ENCODE measurements at places on chromosomes 11 and 22.

- H3K36me3 ChIP-seq, result peaks cover 57% of the 10 kb centered on the region
- no peaks in the 10 kb centered on the region for H3K27me3 ChIP-seq
- peaks cover 27% of the 10 kb centered on the region for H3K4me1 ChIP-seq
- no peak overlapping the region for H3K27ac ChIP-seq
- no peak overlapping the region for H3K4me3 ChIP-seq
These were observed 33.9 kb downstream of the ARHGAP1 start for GRCh38 chr11:46666516-46666915.

DNA sequence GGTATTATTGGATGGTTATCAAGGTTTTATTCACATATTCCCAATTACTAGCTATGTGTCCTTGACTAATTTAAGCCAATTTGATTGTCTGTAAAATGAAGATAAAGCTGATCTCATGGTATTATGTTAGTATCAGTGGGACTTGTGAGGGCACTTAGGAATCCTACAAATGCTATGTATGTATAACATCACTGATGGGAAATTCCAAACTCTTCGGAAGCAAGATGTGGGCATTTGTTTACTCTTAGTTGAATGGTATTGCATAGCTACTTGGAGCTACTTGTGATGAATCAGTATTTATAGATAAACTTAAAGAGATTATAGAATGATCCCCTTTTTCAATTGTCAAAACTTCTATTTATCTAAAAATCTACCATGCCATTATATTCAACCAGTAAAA is 239.9 kb downstream of the CNTN5 start:
- no peak overlapping the region for H3K4me3 ChIP-seq
- H3K4me1 ChIP-seq, result no peaks in the 10 kb centered on the region
- H3K27ac ChIP-seq, result no peak overlapping the region
- DNase-seq, result no peak
- no peaks in the 10 kb centered on the region for H3K36me3 ChIP-seq
- H3K27me3 ChIP-seq, result no peaks in the 10 kb centered on the region

GRCh38 chr11:107882095-107882820 is 23.7 kb upstream of the SLC35F2 start:
- H3K4me1 ChIP-seq, result no peaks in the 10 kb centered on the region
- no peak overlapping the region for H3K27ac ChIP-seq
- no peak for DNase-seq
- H3K36me3 ChIP-seq, result no peaks in the 10 kb centered on the region
- H3K27me3 ChIP-seq, result no peaks in the 10 kb centered on the region

GRCh38 chr11:77147668-77148321 is 19.7 kb downstream of the MYO7A start:
- H3K4me3 ChIP-seq, result peak overlapping the region; percentile 26
- H3K4me1 ChIP-seq, result peaks cover 43% of the 10 kb centered on the region
- no peak overlapping the region for H3K27ac ChIP-seq
- no peaks in the 10 kb centered on the region for H3K36me3 ChIP-seq

- H3K36me3 ChIP-seq, result no peaks in the 10 kb centered on the region
- peaks cover 51% of the 10 kb centered on the region for H3K27me3 ChIP-seq
- DNase-seq, result peak; percentile 20
- no peaks in the 10 kb centered on the region for H3K4me1 ChIP-seq
These were observed at the start of gene PAMR1 for GRCh38 chr11:35525501-35526175. TSS of gene PAMR1 (minus strand) at chr11:35525616. CDS start at chr11:35525585, 31 bp downstream.

GRCh38 chr11:92744929-92745585 is 224.4 kb upstream of the MTNR1B start:
- no peak for DNase-seq
- no peak overlapping the region for H3K27ac ChIP-seq
- H3K4me3 ChIP-seq, result no peak overlapping the region

- no peak for DNase-seq
- H3K4me1 ChIP-seq, result peaks cover 9% of the 10 kb centered on the region
- H3K27me3 ChIP-seq, result no peaks in the 10 kb centered on the region
- peaks cover 54% of the 10 kb centered on the region for H3K36me3 ChIP-seq
- H3K4me3 ChIP-seq, result no peak overlapping the region
- no peak overlapping the region for H3K27ac ChIP-seq
These were observed 70.8 kb downstream of the MED15 start for GRCh38 chr22:20578192-20578591.

GRCh38 chr11:72723508-72723907 is 28.7 kb downstream of the ARAP1 start:
- H3K27me3 ChIP-seq, result no peaks in the 10 kb centered on the region
- no peak overlapping the region for H3K4me3 ChIP-seq
- peaks cover 22% of the 10 kb centered on the region for H3K36me3 ChIP-seq
- peaks cover 57% of the 10 kb centered on the region for H3K4me1 ChIP-seq

DNA sequence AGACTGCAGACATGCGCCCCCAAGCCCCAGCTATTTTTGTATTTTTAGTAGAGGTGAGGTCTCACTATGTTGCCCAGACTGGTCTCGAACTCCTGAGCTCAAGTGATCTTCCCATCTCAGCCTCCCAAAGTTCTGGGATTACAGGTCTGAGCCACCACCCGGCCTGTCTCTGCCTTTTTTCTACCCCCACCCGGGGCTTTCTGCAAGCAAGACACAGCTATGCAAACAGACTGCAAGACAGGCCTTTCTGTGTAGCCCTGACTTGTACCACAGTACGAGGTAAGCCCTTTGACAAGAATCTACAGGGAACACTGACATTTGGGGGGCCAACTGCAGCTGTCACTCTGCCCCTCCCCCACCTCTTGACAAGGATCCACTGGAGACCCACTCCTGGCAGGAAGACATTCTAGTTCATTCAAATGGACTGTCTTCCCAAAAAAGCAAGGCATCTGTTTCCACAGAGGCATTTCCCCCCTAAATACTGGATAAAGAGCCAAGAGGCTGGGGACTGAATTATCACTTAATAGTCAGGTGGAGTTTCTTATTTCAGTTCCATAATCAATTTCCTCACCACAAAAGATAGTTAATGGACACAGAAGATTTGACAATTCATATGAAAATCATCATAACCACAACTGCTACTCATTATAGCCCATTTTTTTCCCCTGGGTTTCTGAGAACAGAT is 118.2 kb downstream of the ABTB2 start:
- peaks cover 39% of the 10 kb centered on the region for H3K4me1 ChIP-seq
- H3K36me3 ChIP-seq, result no peaks in the 10 kb centered on the region
- no peaks in the 10 kb centered on the region for H3K27me3 ChIP-seq
- no peak overlapping the region for H3K4me3 ChIP-seq
- no peak for DNase-seq

DNA sequence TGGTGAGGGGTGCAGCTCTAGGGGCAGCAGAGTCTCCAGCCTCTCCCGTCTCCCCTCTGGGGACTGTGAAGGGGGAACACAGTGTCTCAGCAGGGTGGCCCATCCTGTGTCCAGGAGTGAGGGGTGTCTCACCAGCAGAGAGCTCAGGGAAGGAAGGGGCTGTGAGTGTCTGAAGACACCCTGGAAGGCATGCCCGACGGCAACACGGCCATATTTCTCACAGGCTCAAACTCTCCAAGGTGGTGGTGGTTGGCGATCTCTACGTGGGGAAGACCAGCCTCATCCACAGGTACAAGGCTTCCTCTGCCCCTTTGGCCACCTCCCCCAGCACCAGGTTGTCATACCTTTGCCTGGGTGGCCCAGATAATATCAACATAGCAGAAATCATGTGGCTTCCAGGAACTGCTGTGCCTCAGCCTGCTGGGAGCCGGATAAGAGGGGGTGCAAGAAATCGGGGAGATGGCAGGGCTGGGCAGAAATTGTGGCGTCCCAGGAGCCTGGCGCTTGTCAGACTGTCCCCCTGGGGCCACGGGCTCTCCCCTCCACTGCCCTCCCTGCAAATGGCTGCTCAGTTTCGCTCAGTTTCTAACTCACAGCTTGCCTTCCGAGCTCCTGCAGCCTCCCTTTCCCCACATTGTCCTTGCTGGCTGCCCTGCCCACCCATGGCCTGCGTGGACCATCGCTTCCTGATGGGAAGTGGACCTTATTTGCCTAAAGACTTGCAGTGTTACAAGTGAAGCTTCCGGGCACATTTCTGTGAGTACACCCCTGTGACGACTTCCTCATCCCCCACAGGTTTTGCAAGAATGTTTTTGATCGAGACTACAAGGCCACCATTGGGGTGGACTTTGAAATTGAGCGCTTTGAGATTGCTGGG is 7.2 kb downstream of the RAB36 start:
- H3K27me3 ChIP-seq, result peaks cover 2% of the 10 kb centered on the region
- H3K36me3 ChIP-seq, result no peaks in the 10 kb centered on the region
- DNase-seq, result no peak
- peak overlapping the region; percentile 22 for H3K4me3 ChIP-seq

DNA sequence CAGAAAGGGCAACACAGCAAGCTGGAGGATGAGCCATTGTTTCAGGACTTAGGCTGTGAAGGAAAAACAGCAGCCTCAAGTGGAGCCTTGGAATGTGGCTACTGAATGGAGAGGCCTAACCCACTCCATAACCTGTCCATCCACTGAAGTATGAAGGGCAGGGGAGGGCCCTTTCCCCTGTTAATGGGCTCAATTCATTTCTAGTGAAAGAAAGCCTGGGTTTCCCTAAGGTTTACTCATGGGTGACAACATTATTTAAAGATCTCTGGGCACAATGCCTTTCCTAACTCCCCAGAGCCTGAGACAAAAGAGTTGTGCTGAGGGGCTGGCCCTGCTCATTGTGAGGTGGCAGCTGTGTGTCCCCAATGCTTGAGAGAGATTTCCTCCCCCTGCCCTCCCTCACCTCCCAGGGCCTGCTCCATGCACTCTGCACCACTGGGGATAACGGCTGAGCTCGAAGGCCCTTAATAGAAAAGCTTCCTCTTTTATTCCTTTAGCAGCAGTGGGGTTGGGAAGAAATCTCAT is 83.8 kb downstream of the ME3 start:
- H3K4me3 ChIP-seq, result no peak overlapping the region
- no peak overlapping the region for H3K27ac ChIP-seq
- H3K27me3 ChIP-seq, result peaks cover 1% of the 10 kb centered on the region
- no peaks in the 10 kb centered on the region for H3K36me3 ChIP-seq

DNA sequence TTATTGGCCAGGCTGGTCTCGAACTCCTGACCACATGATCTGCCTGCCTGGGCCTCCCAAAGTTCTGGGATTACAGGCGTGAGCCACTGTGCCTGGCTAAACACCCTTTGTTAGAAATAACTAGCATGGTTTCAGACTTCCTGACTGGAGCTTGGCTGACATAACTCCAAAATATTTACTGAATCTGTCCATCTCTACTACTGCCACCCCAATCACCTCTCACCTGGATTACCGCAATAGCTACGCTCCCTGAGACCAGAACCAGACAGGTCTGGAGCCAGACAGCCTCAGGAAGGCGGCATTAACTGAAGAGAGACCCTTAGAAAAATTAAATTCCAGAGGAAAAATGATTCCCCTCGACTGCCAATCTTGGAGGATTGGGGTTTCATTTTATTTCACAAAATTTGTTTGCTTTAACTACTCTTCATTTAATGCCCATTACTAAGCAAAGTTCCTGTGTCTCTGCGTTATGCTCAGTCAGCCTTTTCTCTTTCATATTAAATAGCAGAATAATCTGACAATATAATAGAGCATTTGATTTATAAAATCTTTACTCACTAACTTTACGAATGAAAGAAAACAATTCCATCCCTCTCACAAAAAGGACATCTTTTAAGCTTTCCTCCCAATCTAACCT is 13.1 kb downstream of the TMEM25 start:
- no peak overlapping the region for H3K27ac ChIP-seq
- no peaks in the 10 kb centered on the region for H3K27me3 ChIP-seq
- H3K36me3 ChIP-seq, result no peaks in the 10 kb centered on the region
- DNase-seq, result no peak
- no peaks in the 10 kb centered on the region for H3K4me1 ChIP-seq

DNA sequence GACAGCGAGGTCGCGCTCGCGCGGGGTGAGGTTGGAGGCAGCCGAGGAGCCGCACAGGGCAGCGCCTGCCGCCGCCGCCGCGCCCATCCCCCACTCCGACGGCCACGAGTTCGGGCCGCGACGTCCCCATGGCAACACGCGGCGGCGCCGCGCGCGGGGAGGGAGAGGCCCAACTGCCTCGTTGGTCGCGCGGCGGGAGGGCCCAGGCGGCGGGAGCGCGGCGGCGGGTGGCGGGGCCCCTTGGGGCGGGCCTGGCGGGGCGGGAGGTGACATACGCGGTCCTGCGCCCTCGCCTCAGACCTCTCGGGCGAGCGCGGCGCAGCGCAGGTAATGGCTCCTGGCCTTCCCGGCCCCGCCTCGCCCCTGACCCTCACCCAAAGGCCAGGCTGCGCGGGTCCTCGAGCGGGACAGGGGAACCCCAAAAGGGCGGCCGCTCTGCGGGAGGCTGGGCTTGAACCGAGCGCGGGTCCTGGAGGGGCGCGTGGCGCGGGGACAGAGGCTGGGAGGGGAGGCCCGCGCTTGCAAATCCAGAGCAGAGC is at the start of gene DEUP1:
DEUP1 (plus strand) TSS at position 297 of the 539 bp plus-strand sequence. CDS start 1,518 bp downstream, outside the sequence.
- peak; percentile 26 for DNase-seq
- peaks cover 7% of the 10 kb centered on the region for H3K4me1 ChIP-seq
- peaks cover 30% of the 10 kb centered on the region for H3K27me3 ChIP-seq
- no peak within 1 kb of the TSS for H3K27ac ChIP-seq
- no peaks in the 10 kb centered on the region for H3K36me3 ChIP-seq

DNA sequence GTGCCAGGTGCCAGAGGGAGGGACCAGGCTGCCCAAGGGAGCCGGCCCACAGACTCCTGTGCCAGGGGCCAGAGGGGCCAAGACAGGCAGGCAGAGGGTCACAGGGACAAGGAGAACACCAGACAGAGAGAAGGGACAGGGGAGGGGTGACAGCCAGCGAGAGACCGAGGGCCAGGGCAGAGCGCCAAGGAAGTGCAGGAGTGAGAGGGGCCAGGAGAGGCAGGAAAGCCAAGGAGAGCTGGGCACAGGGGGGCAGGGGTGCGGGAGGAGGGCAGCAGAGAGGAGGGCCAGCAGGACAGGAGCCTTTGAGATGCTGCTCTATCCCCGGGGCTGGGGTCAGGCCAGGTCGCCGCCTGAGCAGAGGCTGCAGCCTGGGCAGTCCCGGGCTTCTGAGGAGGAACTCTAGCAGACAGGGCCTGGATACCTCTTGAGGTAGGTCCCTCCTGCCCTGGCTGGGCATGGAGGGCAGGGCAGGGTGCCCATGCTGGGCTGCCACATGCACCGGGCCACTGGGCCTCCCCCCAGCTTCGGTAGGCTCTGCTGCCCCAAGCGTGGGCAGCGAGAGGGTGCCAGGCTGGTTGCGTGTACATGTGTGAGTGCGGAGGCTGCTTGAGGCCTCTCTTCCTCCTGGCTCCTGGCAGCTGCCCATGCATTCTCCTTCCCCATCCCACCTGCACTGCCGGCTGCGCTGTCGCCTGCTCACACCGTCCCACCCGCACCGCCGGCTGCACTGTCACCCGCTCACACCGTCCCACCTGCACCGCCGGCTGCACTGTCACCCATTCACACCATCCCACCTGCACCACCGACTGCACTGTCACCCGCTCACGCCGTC is 12.2 kb downstream of the LSP1 start:
- H3K27me3 ChIP-seq, result no peaks in the 10 kb centered on the region
- no peak for DNase-seq
- H3K4me1 ChIP-seq, result peaks cover 26% of the 10 kb centered on the region
- H3K36me3 ChIP-seq, result peaks cover 16% of the 10 kb centered on the region
- H3K27ac ChIP-seq, result peak overlapping the region; percentile 9

- H3K27me3 ChIP-seq, result no peaks in the 10 kb centered on the region
- no peaks in the 10 kb centered on the region for H3K4me1 ChIP-seq
- H3K27ac ChIP-seq, result no peak overlapping the region
- H3K36me3 ChIP-seq, result no peaks in the 10 kb centered on the region
- H3K4me3 ChIP-seq, result no peak overlapping the region
- no peak for DNase-seq
These were observed 278.2 kb downstream of the DLG2 start for GRCh38 chr11:85348945-85349344.

GRCh38 chr22:31691408-31691807 is 29.4 kb upstream of the PISD start:
- peaks cover 36% of the 10 kb centered on the region for H3K4me1 ChIP-seq
- no peaks in the 10 kb centered on the region for H3K27me3 ChIP-seq
- peaks cover 52% of the 10 kb centered on the region for H3K36me3 ChIP-seq
- no peak overlapping the region for H3K4me3 ChIP-seq
- peak overlapping the region; percentile 66 for H3K27ac ChIP-seq
- no peak for DNase-seq

Data from activated CD8-positive, alpha-beta T cell treated with anti-CD3 and anti-CD28 coated beads, Interleukin-2, amount 10 ng/mL, durations not matched to agents 7 days and 5 days (primary cell).